Pancreas (tissue), 10 donors: ENCODE measurements at places on chromosomes 16 and 17. TPM values are rescaled to one million over a fixed set of nuclear protein-coding genes. Genes with fewer than 3 reads are reported as not detected.
A peak's percentile ranks its signal among the peaks of the same experiment; 100 is the strongest.

DNA sequence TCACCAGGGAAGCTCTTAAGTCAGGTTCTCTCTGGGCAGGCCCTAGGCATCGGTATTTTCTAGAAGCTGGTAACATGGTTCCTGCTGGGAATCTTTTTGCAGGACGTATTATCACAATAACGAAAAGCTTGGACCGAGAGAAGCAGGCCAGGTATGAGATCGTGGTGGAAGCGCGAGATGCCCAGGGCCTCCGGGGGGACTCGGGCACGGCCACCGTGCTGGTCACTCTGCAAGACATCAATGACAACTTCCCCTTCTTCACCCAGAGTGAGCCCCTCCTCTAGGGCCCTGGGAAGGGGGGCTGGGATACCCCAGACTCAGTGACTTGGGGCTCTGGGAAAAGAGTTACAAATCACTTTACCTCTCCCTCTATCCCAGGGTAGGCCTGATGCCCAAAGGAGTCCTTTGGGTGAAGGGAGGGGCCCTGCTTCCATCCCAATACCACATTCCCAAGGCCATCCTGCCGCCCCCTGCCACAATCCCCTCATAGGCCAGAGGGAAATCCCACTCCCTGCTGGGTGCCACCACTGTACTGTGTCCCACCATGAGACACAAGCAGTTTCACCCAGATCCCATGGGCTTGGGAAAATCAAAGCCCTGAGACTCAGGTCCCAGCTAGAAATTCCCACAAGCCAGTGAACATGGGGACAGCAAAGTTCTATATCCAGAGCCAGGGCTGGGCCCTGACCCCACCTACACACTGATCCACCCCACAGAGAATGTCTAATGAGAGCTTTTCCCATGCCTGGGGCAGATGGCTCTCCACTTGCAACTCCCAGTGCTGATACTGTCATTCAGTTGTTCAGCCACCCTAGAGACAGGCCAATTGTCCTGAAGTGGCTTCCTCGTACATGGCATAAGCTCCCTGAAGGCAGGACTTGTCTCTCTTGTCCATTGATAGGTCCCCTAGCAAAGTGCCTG is 23.0 kb downstream of the CDH5 start:
- DNase-seq: no peak

- no peak for DNase-seq
These were observed 2.2 kb downstream of the CRISPLD2 start for GRCh38 chr16:84821728-84822689.

DNA sequence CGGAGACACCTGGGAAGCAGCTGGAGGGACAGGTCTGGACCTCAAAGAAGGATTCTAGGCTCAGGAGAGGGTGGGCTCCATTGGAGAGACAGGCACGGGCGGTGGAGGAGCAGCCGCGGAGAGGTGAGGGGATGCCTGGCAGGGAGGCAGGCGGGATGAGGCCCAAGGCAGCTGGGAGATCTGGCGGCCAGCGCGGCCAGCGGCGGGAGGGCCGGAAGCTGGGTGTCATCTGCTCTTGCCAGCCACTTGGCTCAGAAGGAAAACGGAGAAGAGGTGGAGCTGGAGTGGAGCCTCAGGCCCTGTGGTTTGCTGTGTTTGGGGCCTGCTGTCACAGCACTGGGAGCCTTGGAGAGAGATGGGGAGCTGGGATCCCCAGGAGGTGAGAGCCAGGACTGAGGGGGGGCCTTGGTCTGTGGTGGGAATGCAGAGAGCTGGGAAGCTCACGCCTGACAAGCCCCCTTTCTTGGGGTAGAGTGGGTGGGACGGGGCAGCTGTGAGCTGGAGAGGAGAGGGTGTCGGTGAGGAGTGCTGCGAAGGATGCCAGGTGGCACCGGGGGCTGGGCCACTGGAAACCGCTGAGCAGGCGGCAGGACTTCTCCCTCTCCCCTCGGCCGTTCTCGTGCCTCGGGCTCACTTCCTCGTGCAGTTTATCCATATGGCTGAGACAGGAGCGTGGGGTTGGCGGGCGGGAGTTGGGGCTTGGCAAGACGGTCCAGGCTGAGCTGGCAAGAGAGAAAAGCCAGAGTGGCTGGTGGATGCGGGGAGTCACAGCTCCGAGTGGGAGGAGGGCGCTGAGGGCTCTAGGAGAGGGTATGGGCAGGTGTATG is 8.0 kb downstream of the TBC1D24 start:
- DNase-seq: peak; percentile 69

- DNase-seq: no peak
These were observed 12.4 kb downstream of the MPO start for GRCh38 chr17:58268326-58268725.

- DNase-seq: no peak
These were observed 538.2 kb upstream of the CDH5 start for GRCh38 chr16:65828296-65828695.

Gene SOX15
- total RNA-seq: 0.35 TPM

GRCh38 chr17:10071141-10071540 is 127.3 kb downstream of the GAS7 start:
- DNase-seq: no peak

Gene EVPL
- total RNA-seq: 3.2 TPM

DNA sequence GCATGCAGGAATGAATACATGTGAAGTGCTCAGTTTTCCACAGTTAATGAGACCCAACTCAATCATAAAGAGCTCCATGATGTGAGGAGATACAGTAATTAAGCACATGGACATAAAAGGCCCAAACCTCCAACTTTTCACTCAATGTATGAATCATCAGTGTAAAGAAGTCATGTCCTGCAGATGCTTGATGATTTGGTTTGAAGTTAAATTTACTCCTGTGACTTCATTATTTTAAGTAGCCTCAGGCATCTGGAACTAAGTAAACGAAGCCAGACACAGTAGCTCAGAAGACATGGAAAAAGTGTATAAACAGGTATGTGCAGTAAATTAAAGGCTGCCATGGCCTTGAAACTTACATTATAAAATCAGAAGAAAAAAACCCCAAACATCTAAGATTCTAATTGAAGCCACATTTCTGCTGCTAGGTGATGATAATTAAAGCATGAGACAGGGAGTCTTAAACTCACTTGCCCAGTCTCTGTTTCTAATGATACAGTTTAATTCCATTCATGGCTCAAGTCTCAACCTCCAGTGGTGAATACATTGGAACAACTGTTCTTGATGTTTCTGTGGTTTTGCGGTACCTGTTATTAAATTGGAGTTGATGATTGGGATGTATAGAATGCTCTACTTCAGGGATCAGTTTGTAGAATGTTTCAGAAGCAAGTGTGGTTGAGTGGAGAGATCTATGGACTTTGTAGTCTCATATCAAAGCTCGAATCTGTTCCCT is 28.9 kb upstream of the CCL2 start:
- DNase-seq: no peak

- no peak for DNase-seq
These were observed 93.5 kb downstream of the CRISPLD2 start for GRCh38 chr16:84913315-84913714.

Gene KRTAP1-1
- total RNA-seq: 0.46 TPM
